ENCODE measurements at places on chromosomes 6 and 20.

DNA sequence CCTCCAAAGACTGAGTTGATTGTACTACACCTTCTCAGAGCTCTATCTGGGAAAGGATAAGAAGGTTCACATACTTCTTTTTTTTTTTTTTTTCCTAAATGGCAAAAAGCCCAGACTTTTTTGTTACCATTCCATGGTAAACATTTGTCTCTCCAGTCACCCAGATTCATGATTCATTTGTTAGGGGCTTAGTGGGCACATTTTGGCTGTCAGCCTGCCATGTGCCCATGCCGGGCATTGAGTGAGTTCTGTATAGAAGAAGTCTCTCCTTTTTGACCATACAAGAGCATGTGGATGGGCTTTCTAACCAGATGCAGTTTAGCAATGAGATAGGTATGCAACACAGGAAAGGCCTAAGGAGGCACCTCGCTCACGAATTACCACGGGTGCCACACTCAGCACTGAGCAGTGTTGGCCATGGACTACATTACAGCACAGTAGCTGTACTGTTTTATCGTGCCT is 447.5 kb upstream of the HSF2 start:
- DNase-seq = peak; percentile 30

- DNase-seq = no peak
Measured at GRCh38 chr6:138339024-138339423, 38.7 kb upstream of the SMIM28 start.

DNA sequence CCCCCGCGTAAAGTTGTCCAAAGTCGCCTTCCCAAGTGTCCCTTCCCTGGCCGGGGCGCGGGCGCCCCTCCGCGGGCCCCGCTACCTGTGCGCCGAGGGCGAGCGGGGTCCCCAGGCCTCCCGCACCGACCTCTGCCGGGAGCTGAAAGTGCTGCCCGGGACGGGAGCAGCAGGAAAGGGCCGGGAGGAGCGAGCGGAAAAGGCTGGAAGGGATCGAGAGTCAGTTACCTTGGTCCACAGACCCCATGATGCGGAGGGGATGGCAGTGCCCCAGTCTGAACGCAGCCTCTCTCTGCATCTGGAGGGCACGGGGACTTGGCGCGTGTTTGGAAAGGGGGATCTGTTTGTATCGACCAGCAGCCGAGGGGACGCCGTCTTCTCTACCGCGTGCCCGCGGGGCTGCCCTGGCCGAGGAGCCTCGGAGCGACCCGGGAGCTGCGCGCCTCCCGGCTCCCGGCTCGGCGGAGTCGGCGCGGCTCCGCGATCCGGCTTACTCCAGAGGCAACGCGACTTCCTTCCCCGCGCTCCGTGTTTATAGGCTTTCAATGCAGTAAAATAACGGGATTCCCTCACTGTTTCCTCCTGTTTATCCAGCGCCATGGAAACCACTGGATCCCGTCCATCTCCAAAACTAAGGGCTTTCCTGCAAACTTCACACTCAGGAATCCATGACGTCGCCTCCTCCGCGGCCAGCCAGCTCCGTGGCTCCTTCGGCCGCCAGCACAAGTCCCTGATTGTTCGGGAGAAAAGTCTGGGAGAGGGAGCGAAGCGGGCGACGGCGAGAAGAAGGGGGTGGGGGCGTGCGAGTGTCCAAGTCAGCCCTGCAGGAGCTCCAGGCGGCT is 20.0 kb upstream of the NFATC2 start:
- DNase-seq = peak; percentile 81

- DNase-seq = no peak
Measured at GRCh38 chr6:36050305-36050704, 22.7 kb downstream of the MAPK14 start.

DNA sequence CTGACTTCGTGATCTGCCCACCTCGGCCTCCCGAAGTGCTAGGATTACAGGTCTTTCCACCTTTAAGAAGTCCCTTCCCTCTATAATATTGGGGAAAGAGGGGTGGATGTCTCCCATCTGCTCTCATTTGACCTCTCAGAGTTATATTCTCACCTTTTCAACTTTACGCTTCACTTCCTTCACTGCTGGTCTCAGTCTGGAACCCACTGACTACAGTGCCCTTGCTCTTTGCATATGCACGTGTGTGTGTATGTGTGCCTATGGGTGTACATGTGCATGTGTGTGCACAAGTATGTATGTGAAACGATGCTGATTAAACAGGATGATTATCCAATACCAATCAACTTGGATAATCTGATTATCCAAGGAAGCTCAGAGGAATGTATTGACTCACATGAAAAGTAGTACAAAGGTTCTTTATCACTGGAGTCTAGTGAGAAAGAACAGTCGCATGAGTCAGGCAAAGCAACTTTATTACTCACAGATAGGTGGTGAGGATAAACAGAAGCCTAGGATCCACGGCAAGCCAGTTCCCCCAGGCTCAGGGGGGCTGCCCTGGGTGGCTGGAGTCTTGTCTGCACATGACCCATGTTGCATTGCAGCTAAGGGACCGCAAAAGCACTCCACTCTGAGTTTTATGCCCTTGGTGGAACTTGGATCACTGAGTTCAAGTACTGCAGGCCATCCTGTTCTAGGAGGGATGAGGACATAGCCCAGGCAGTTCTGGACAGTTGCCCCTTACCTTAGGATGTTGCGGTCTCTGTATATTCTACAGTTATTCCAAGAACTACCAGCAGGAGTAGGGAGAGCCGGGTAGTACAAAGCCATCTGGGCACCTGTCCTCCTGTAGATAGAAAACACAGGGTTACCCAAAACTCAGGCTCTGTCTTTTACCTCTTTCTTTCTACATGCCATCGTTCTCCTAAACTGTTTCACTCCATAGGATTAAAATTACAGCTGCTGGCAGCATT is 50.9 kb downstream of the SNRNP48 start:
- DNase-seq = no peak

GRCh38 chr20:58956078-58956477 is 25.0 kb upstream of the NELFCD start:
- no peak for DNase-seq

GRCh38 chr6:116034327-116034726 is 26.4 kb downstream of the FRK start:
- DNase-seq = no peak

DNA sequence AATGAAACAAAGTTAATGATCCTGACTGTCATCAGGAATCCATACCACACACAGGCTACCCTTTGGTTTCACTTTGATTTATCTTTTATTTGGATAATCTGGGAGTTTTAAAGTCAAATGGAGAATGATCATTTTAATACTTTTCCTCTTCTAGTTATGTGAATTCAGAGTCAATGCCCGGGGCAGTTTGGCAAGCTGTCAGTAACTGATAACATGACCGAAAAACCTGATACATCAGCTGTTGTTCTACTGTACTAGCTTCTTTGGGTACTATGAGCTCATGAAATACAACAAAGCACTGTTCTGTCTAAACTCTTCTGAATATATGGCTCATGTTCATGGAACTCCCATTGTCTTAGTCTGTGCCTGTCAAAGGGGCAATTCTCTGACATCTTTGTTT is 30.2 kb downstream of the KLHL31 start:
- no peak for DNase-seq

GRCh38 chr20:19231359-19232035 is 19.1 kb downstream of the SLC24A3 start:
- DNase-seq = no peak

- no peak for DNase-seq
Measured at GRCh38 chr20:62368976-62369814, 2.1 kb upstream of the LAMA5 start.

GRCh38 chr20:16327606-16328005 is 245.6 kb downstream of the KIF16B start:
- no peak for DNase-seq

- no peak for DNase-seq
Measured at GRCh38 chr6:110090876-110091275, 88.6 kb downstream of the WASF1 start.

DNA sequence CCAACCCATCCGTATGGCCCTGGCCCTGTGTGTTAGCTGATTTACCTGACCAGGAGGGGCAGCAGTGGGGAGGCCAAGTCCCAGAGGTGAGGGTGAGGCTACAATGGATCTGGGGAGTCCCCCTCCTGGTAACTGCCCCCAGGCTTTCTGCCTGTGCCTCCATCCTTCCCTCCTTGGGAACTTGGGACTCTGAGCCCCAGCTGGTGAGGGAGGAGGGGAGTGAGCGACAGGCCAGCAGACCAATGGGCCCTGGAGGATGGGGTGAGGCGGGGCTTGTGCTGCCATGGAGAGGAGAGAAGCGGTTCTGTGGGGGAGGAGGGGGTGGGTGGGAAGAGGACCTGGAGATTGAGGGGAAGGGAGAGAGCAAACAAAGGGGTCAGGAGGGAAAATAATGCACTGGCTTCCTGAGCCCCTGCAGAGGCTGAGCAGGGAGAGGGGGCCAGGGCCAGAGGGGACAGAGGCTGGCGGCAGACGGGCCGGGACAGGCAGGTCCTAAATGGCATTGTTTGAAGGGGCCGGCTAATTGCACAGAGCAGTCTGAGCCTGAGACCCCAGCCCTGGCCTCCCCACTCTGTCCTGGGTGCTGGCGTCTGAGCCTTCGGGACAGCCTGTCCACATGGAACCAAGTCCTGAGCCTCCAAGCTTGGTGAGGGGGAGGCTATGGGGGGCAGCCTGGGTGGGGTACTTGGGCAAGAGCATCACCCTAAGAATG is 17.5 kb downstream of the DNMT3B start:
- no peak for DNase-seq

DNA sequence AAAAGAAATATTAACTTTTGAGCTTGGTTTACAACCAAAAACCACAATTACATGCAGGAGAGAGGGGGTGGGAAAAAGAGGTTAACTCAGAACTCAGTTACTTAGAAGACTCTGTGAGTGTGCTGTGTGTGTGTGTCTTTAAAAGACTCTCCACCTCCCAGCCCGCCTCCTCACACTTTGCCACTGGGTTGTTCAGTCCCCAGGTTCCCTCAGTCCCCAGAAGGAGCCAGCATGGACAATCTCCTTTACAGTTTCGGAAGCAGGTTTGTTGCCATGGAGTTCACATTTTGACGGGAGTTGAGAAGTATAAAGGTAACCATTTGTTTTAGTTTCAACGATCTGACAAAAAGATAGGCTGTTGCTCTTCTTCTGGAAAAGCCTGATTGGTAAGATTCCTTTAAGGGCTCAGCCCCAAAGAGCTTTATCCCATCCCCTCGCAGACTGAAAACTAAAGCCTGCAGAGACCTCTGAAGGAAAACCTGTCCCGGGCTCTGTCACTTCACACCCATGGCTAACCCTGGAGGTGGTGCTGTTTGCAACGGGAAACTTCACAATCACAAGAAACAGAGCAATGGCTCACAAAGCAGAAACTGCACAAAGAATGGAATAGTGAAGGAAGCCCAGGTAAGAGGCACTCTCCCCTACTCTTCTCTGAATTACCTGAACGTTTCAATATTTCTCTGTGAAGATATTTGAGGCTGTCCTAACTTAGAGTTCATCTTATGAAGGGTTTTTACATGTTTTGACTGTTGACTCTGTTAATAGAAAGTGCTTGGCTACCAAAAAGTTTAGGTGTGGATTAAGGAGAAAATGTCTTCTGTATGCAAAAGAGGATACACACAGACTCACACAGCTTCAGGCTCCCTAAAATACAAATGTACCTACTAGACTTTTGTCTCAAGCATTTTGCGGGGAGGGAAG is at the start of gene SPTLC3:
Gene SPTLC3 (plus strand): TSS at position 212 of the 921 bp plus-strand sequence. CDS start 296 bp downstream, at position 508.
- DNase-seq = no peak

GRCh38 chr6:140095532-140095931 is 721.1 kb upstream of the CITED2 start:
- DNase-seq = no peak

DNA sequence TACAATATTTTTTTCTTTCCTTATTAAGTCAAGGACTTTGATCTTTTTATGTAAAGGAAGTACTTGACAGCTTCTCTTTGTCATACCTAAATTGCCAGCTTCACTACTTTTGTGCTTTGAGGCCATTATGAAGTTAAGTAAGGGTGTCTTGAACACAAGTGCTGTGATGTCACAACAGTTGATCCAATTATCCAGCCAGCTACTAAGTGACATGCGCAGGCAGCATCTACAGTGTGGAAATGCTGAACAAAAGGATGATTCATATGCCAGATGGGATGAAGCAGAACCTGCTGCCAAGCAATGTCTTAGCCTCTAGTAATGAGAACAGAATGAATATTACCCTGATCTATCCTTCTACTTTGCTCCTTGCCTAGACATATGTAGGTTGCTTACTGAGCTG is 68.3 kb upstream of the TMEM244 start:
- DNase-seq = peak; percentile 58

DNA sequence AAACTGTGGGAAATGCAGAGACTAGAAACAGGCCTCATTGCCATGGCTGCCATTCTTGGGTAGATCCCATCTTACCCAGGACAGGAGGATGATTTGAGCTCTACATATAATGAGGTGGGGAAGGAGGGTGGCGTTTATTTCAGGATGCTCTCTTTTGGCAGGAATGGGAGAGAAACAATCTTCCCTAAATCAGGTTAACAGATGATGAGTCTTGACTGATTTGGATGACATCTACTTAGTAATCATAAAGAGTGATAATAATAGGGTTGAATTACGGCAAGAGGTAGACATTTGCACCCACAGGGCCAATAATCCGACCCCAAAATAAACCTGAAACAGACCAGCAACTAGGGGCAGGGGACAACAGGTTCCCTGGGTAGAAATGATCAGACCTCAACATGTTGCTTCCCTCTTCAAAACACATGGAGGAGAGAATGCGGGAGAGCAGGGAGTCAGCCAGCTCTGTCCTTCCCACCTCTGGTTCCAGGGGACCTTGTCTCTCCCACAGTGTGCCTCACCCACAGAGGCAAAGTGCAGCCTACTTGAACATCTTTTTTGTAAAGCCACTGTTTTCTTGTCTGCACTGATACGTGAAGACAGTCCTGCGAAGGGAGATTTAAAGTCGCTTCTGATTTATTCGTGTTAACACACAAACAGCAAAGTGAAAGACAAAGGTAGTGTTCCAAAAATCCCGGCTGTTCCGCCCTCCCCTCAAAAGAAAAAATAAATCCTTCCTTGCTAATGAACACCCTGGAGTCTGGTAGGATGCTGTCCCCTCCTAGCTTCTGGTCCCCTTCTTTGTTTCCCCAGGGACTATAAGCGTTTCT is 3.9 kb downstream of the FOXQ1 start:
- no peak for DNase-seq

GRCh38 chr6:27505209-27506027 is 32.5 kb upstream of the ZNF184 start:
- DNase-seq = peak; percentile 2

Data from AG09319 (cell line).